ENCODE measurements at places on chromosomes 2 and 18.

DNA sequence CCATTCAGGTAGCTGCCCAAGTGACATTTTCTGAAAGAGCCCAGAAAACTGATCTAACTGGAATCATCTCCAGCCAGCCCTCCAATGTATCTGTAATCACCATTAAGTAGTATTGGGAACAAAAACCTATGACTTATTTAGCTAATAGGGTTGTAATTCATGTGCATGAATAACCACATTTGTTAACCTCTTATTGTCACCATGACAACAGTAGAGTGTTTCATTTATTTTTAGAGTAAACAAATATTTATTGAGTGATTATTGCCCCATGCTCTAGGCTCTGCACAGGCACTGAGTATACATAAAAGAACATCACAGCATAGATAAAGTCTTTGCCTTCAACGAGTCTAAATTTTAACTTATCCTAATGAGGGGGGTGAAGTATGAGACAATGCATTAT is 265.4 kb upstream of the UBE2E3 start:
- no peak for DNase-seq

DNA sequence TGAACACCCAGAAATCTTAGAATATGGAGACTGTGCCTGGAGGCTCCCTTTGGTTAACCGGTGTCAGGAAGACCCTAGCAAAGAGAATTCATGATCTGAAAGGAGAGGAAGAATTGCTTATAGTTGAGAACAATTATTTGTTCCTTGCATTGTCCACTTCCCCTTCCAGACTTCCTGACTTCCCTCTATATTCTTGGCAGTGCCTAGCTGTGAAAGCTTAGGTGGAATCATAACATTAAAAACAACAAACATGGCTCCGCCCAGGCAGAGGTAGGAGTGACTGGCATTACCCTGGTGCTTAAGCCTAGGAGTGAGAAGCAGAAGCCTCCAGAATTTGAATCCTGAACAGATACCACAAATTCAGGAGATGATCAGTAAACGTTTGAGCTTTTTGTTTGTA is 1.9 kb downstream of the TTL start:
- no peak for DNase-seq

GRCh38 chr18:1306641-1307040 is 402.0 kb downstream of the ADCYAP1 start:
- DNase-seq: no peak

GRCh38 chr2:236090027-236090382 is 78.2 kb downstream of the GBX2 start:
- DNase-seq: no peak

Measured in occipital lobe (tissue), 3 donors.